ENCODE measurements at places on chromosomes 1 and 21.

DNA sequence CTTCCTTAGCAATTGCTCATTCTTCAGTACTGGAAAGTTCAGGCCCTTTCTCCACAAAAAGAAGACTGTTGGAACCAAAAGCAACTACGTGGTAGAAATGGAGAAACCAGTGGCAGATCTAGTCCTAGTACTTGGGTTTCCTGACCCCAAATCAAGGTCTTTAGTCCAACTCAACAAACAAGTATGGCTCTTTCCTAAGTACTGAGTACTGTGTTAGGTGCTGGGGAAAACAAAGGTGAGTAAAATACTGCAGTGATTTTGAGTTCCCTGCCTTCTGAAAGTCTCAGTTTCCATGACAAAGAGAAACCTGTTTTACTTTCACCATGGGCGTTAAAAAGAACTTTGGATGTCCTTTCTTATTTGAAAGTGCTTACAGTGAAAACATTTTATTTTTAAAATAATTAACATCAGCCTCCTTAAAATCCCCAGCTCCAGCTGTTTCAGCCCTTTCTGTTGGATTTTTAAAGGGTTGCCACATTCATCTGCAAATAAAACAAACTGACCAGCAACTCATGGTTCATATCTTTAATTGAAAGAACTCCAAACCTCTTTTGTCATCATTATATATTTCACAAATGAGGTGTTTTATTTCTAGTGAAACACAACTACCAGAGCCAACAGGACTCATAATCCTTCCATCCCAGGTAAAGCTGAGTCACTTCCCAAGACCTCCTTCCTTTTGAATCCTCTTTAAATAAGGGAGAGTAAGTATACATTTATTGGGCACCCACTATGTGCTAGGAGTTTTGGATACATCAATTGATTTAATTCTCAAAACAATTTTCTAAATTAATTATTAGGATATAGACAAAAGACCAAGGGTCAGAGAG, 35.4 kb downstream of the PLPP3 start:
- no peak for DNase-seq

DNA sequence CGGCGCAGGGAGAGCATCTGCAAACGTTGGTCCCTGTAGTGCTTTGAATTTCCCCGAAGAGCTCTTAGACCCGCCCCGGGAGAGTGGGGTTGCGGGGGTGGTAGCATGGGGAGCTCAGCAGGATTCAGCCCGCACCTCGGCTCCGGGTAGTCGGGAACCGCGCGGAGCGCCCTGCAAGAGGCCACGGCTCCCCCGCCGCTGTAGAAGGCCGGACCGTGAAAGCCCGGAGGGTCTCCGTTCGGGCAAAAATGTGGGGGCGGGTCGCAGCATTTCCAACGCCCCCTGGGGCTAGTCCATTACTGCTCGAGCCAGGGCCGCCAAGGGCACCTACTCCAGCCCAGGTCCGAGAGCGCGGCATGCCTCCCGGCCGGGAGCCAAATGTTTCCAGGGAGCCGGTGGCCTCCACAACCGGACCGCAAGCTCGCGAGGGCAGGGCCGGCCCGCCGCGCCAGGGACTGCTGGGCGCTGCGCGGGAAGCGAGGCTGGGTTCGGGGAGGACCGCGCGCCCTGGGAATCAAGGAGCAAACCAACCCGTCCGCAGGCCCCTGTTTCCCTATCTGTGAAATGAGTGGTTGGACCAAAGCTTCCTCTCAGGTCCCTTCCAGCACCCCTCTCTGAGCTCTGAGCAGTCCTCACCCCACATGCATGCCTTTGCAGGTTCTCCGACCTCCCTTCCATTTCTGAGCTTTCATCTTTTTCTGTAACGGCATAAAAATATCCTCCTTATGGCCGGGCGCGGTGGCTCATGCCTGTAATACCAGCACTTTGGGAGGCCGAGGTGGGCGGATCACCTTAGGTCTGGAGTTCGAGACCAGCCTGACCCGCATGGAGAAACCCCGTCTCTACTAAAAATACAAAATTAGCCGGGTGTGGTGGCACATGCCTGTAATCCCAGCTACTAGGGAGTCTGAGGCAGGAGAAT, 775 bp upstream of the TMEM63A start:
- peak; percentile 32 for DNase-seq

- no peak for DNase-seq
Measured at GRCh38 chr1:86416343-86416742, 7.6 kb upstream of the CLCA2 start.

- no peak for DNase-seq
Measured at GRCh38 chr1:182391028-182391361, 595 bp downstream of the GLUL start.

DNA sequence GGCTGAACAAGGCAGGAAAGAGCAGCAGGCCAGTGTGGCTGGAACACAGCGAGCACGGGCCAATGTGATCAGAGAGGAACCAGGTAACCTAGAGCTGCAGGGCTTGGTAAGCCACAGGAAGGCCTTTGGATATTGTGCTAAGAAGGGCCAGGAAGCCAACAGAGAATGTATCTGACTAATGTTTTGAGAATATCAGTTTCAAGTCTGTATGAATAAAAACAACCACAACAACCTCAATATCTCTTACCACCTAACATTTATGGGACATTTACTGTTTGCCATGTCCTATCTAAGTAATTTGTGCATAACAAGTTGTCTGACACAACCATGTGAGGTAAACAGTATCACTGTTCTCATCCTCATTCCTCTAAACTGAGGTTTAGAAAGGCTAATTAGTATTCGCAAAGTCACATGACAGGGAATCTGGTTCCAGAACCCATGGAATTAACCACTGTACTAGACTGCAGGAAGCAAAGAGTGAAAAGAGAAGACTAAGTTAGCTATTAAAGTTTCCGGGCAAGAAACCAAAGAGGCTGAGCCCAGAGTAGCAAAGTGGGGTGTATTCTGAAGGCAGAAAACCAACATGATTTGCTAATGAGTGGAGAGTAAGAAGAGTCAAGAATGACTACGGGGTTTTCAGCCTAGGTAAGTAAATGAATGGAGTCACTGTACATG, 38.9 kb downstream of the SPRTN start:
- peak; percentile 37 for DNase-seq

DNA sequence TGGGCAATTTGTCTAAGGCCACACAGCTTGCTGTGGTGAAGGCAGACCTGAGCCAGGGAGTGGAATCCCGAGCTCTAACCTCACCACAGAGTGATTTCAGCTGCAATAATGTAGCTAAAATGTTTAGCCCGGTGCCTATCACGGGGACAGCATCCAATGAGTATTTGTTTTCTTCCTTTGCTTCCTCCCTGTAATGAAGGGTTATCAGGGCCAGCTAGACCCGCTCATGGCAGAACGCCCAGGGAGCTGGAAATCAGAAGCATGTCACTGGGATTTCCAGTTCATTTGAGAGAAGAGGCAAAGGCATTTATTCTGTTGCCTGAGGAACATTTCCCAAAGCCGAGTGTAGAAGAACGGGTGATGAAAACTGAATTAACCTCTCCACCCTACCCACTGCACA, 183.1 kb downstream of the ZSCAN20 start:
- no peak for DNase-seq

DNA sequence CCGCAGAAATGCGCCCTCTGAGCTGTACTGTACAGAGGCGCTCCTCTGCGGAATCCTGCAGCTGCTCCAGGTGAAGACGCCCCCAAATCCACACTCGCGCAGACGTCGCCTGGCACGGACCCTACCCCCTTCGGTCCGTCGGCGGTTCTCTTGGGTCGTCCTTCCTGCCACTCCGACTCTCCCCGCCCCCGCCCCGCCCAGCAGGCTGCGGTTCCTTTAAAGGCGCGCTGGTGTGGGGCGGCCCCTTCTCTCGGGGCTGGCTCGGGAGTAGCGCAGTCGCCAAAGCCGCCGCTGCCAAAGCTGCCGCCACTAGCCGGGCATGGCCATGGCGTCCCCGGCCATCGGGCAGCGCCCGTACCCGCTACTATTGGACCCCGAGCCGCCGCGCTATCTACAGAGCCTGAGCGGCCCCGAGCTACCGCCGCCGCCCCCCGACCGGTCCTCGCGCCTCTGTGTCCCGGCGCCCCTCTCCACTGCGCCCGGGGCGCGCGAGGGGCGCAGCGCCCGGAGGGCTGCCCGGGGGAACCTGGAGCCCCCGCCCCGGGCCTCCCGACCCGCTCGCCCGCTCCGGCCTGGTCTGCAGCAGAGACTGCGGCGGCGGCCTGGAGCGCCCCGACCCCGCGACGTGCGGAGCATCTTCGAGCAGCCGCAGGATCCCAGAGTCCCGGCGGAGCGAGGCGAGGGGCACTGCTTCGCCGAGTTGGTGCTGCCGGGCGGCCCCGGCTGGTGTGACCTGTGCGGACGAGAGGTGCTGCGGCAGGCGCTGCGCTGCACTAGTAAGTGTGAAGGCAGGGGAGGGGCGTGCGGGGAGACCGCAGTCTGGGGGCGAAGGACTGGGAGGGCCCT, at the start of gene RASSF5:
TSS of gene RASSF5 (plus strand) at position 248 of the 846 bp plus-strand sequence. CDS start at position 320, 72 bp downstream.
- peak; percentile 88 for DNase-seq

DNA sequence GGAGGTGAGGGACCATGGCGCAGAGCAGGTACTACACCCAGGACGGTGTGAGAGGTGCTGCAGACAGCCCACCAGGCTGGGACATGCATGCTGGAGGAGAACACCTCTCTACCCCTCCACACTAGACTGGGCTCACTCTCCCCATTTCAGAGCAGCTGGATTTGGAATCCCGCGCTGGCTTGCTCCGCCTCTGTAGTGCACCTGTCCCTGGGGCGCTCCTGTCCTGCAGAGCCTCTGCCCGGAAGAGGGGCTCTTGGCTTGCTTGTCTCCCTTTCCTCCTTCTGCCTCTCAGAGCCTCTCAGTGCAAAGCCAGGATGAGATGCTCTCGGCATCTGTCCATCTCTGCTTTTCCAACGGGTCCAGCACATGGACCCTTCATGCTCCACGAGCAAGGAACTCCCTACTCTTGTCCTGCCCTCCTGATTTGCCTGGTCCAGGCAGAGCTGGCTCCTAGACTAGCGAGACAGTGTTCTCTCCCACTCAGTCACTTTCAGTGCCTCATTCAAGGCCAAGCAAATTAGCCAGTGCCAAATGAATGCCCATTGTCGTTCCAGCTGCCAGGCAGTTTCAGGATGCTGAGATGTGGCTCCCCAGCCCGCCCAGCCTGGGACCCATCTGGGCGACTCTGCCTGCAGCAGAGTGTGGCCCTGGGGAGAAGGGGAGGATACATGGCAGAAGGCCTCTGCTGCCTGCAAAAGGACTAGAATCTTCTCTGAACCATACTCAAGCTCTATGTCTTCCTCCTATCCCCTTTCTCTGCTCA, 33.7 kb downstream of the CDCA8 start:
- DNase-seq = no peak

- no peak for DNase-seq
Measured at GRCh38 chr1:30189818-30190500, 533.4 kb downstream of the MATN1 start.

- no peak for DNase-seq
Measured at GRCh38 chr1:45093334-45093733, 81.3 kb downstream of the UROD start.

GRCh38 chr1:102572637-102573036, 535.7 kb downstream of the COL11A1 start:
- no peak for DNase-seq

- DNase-seq = no peak
Measured at GRCh38 chr1:90836345-90836679, 119.2 kb upstream of the BARHL2 start.

GRCh38 chr1:208174731-208175507, 69.3 kb downstream of the PLXNA2 start:
- DNase-seq = no peak

DNA sequence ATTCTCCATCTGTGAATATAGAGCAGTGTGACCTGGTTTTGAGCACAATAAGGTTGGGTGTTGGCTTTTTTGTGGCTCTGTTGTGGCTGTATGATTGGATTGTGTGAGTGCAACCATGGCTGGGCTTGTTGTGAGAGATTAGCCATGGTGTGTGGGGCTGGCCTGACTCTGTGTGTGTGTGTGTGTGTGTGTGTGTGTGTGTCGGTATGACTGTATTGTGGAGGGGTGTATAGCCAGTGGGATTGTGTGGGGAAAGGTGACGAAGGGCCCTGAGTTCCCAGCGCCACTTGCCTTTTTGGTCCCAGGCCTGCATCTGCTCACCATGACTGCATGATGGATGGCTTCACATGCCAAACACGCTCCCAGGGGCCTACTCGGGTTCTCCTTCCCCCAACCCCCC, 5.9 kb upstream of the SLC6A9 start:
- no peak for DNase-seq

GRCh38 chr21:15455819-15456462, 273.8 kb upstream of the USP25 start:
- DNase-seq = no peak

- DNase-seq = no peak
Measured at GRCh38 chr1:83704350-83704749, 294.6 kb downstream of the TTLL7 start.

DNA sequence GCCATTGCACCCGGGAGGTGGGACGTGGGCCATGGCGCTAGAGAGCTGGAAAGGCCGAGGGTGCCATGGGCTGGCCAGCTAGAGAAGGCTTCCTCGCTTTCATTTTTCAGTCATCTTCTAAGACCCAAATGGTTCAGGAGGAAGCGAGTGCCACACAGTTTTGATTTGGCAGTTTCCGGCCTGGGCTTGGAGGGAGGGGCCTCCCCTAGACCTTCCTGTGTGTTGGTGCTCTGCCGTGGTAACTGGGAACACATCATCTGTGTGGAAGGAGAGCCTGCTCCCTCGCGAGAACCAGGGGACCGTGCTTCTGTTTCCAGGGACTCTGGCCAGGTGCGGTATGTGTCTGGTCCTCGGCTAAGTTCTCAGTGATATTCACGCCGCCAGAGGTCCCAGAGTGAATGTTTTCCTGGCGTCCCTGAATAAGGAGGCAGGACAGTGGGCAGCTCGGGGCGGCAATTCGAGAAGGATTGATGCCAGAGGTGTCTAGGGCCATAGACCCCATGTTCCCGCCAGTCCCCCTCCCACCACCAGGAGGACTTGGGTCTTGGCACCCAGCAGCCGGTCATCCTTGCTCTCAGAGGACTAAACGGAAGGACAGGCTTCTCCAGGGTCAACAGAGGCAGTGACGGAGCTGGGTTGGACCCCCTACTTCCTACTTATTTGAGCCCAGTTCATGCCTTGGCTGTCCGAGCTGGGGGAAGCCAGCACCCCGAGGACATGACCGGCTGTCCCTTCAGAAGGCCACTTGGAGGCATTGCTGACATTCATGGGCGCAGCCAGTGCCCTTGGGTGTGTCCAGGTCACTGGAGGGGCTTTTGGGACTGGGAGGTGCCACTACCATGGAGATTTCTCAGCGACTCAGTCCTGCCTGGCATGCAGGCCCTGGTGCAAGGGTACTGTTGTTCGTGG, 2.7 kb upstream of the NPHP4 start:
- peak; percentile 82 for DNase-seq

- DNase-seq = no peak
Measured at GRCh38 chr21:41374177-41374712, 12.4 kb downstream of the MX2 start.

- DNase-seq = no peak
Measured at GRCh38 chr1:184166485-184166884, 115.0 kb downstream of the TSEN15 start.

All from activated CD4-positive, alpha-beta T cell treated with anti-CD3 and anti-CD28 coated beads, Interleukin-2, amount 50 U/mL, for 16 hours (primary cell).